ENCODE measurements at places on chromosomes 7 and 10.
A peak's percentile ranks its signal among the peaks of the same experiment; 100 is the strongest.

GRCh38 chr10:65358565-65358964 is 1567.3 kb upstream of the LRRTM3 start:
- no peak for DNase-seq

DNA sequence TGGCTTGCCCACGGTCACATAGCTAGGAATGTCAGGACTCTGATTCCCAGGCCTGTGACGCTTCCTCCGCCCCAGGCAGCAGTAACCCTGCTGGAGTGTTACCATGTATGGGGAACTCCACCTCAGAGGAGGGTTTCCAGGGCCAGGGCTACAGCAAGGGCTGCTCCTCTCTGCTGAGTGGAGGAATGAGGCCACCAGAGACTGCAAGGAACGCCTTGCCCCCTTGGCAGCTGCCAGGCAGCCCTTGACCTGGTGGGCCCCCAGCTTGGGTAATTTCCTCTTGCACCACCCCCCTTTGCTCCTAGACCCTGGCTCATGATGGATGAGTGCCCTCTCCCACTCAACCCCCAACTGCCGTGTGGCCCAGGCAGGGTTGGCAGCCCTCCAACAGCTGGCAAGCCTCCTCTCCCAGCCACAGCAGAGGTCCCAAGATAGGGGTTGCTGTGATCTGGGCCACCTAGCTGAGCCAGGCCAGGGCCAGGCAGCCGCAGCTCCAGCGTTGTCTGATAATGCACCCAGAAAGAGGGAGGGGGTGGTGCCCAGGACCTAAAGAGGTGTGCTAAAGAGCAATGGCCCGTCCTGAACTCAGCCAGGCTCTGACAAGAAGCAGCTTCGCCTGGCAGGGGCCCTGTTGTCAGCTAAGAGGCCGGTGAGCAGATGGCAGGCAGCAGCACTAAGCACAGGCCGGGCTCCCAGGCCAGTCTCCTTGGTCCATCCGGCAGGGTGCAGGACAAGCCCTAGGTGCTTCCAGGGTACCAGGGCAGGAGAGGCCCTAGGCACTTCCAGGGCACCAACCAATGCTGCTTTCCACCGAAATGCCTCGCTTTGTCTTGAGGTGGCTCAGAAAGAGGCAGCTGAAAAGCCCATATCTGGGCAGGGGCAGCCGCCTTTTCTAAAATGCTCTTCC is 35.4 kb downstream of the DRGX start:
- no peak for DNase-seq

DNA sequence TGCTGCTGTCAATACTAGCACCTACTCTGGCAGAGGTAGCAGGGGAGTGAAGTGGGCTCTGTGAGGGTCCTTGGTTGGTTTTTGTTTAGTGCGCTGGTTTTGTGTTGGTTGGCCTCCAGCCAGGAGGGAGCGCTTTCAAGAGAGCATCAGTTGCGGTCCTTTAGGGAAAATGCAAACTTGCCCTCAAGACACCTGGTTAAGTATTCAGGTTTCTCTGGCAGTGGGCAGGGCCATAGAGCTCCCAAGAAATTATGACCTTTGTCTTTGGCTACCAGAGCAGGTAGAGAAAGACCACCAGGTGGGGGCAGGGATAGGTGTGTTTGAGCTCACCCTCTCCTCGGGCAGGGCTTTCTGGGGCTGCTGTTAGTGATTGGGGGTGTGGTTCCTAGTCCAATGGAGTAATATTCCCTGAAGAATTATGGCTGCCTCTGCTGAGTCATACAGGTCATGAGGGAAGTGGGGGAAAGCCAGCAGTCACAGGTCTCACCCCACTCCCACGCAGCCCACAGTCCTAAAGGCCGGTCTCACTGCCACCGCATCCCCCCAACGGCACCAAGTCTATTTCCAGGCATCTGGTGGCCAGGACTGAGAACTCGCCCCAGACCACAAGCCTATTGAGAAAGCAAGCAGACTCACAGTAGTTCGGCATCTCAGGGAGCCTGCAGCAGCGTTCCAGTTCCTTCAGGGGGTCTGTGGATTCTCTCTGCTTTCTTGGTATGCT is 280.5 kb downstream of the SFMBT2 start:
- no peak for DNase-seq

GRCh38 chr7:87570178-87570577 is 30.5 kb downstream of the ABCB1 start:
- DNase-seq: no peak

- DNase-seq: no peak
Observed at GRCh38 chr7:17132726-17133125, 165.7 kb upstream of the AHR start.

DNA sequence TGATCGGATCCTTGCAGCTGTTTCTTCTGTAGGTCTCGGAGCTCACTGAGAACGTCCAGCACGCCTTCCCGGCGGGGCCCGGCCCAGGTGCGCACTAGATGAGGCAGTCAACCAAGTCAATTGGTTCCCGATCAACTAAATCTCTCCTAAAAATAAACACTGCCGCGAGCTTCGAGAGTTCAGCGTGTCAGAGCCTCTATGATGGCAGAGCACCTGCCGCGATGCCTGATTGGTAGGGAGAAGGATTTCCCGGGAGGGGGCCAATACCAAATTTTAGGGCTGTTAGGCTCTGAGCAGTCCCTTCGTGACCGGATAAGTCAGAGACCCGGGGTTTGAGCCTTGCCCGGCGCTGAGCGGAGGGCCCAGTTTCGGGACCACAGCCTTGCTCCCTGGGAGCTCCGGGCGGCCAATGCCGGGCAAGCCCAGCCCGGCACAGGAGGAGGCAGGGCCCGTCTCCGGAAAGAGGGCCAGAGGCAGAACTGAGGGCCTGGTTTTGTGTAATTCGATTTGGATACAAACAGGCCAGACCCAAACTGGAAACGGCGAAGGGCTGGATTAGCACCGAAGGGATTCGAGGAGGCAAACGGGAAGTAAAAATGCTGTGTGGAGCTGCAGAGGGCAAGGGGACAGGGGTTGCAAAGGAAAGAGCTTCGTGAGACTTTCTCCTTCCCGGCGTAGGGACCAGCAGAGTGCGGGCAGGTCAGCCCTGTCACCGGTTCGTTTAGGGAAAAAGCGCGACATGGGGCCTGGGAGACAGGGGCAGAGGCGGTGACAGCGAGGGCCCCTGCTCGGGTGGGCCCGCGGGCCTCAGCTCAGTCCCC is 569 bp downstream of the SLC26A5 start:
- peak; percentile 75 for DNase-seq

All from retina (tissue), 1 donor.